ENCODE measurements at places on chromosomes 3 and 15.

DNA sequence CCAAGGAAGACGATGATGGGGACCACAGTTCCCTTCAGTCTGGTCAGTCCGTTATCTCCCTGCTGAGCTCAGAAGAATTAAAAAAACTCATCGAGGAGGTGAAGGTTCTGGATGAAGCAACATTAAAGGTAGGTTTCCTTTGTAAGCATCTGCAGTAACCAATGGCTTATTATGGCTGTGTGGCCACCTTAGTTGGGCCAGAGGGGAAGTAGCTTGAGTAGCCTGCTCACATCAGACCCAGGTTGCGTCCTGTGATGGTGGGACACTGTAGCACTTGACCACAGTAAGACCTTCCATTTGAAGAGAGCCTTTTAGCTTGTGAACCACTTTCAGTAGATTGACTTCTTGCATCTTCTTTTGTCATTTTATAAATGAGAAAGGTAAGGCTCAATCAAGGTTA is 22.6 kb downstream of the STARD5 start:
- no peak for DNase-seq

DNA sequence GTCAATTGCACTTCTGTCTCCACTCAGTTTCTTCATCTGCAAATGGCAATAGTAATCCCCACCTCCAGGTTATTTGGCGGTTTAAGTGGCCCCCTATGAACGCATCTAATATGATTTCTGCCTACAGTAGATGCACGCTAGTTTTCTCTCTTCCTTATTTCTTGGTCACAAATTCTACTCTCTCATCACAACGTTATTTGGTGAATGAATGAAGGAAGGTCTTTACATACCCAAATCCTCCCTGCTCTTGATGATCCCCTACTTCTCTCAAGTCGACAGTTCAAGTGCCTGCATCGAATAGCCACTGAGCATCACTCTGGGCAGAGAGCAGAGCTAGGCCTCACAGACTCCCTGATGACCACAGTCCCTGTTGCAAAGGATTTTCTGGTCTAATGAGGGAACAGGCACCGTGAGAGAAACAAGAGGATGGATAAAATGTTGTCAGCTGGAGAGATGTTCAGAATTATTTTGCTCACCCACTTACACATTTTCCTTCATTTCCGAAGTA is 181.2 kb upstream of the SMAD3 start:
- DNase-seq = no peak

DNA sequence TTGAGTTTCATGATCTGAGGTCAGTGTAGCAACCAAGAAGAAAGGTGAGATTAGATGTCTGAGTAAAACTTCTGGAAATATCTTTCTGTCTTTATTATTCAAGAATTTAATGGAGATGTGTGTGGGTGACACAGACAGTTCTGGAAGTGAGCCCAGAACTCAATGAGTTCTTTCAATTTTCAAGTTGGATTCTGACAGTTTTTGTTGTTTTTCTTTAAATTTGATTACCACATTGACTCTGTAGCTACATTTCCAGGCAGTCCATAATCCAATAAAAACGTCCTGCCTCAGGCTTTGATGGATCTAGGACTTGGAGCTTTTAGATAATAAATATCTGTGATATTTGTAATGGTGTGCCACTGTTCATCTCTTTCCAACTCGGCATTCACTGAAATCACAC is 3.9 kb upstream of the PARP14 start:
- DNase-seq = no peak

DNA sequence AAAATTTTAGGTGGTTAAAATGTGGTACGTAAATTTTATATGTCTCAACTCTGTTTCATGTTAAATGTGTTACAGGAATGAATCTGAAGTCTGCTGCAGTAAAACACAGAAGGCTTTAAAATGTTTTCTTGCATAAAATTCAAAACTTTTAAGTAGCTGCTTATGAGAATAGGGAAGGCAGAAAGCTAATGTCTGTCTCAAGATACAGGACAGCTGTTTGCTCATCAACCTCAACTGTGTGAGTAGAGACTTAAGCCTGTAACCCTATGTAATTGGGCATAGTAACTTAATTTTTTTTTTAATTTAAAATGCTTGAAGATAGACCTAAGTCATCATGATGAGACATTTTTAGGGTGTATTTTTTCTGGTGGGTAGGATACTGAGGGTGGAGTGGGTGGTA is 38.9 kb downstream of the ZFAND6 start:
- DNase-seq = no peak

- no peak for DNase-seq
Observed at GRCh38 chr3:16474216-16474615, 39.3 kb downstream of the RFTN1 start.

GRCh38 chr15:92361321-92362000 is 32.2 kb upstream of the ST8SIA2 start:
- no peak for DNase-seq

GRCh38 chr3:99626417-99626788 is 12.0 kb upstream of the COL8A1 start:
- no peak for DNase-seq

GRCh38 chr15:79160211-79160610 is 69.6 kb upstream of the RASGRF1 start:
- DNase-seq = no peak

- DNase-seq = no peak
Observed at GRCh38 chr3:68832680-68833079, 99.7 kb downstream of the TAFA4 start.

- no peak for DNase-seq
Observed at GRCh38 chr15:101510212-101511197, 21.0 kb upstream of the PCSK6 start.

GRCh38 chr3:171365489-171365888 is 94.7 kb downstream of the TNIK start:
- DNase-seq = no peak

DNA sequence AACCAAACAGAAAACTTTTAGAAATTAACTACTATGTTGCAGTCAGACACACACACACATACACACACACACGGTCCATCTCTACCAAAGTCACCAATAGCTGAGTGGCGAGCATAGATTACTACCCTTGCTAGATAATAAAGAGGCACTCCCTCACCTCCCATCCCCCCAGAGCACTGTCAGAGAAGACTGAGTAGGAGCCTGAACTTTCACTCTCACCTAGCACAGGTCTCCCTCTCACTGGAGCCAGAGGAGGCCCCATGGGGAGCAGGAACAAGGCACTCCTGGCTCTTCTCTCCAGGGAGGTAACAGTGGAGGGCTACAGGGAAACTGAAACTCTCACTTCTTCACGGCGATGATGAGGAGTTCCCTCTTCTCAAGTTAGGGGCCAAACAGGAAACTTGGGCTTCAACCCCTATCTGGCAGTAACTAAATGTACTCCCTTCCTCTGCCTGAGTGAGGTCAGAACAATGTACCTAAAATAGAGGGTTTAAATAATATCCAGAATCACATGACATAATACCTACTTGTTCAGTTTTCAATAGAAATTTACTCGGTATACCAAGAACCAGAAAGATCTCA is 975.3 kb upstream of the GBE1 start:
- no peak for DNase-seq

GRCh38 chr3:113194823-113195401 is 16.4 kb upstream of the BOC start:
- no peak for DNase-seq

DNA sequence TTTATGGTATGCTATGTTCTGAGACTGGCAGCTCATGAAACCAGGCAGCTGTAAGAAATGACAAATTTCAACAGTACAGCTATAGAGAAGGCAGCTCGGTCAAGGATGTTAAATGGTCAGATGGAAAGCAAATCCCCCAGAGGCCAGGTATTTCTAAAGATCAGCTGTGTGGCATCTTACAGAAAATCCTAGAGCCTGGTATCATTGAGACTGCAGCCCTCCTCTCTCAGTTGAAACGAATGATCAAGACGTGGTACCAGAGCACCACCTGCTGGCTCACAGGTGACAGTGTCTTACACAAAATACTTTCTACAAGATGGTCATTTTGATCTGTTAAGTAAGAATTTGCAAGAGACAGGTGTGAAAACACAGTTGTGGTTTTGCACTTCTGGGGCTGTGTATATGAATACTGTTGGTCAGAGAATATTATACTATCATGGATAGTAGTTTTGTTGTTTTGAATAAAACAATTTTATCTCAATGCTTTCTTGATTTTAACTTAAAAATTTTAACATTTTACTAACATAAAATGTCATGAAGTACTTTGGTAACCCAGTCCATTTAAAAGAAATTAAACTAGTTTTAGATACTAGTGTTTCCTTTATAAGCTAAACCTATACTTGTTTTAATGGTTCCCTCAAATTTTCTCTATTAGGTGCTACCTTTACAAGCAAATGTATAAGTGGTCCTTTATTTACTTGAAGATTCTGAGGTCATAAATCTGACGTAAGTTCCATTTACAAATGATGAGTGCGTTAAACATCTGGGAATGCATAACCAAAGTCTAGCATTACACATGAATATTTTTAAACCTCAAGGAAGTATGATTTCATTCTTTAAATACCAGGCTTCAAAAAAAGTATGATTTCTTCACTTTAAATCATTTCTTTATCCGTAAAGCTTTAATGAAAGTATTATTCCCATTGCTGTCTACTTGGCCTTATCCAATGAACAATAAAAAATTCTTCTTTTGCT is 121.8 kb downstream of the PDZRN3 start:
- peak; percentile 9 for DNase-seq

DNA sequence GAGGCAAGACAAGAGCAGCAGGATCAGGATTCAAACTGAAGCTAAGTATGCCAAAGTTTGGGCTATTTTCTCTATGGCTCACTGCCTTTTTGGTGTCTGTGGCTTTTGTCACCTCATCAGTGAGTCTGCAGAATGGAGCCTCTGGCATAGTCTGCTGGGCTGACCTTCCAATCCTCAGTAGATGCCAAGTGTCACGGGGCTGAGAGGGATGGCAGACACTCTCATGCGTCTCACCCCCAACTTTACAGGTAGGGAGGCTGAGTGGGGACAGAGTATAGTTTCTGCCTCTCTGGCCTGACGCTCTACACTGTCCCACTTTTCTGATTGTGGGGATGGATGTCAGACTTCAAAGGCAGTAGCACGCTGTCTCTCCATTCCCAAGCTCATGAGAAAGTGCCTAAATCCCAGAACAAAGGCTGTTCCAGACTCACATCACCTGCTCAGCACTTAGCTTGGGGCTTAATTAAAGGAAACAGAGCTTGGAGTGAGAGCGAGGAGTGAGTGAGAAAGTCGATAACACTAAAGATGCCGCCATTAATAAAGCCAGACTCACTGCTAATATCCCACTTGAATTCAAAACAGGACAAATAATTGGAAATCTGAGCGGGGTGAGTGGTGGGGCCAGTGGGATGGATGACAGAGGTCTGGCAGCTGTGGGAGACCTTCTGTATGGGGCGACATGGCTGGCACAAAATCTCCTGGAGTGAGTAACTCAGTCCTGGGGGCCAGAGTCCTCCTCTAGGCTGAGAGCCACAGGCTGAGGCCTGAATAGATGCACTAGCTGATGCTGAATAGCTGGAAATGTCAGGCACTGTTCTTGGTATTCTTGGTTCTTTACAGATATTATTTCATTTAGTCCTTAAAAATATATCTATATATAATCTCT is 78.4 kb upstream of the MRPS22 start:
- DNase-seq = no peak

GRCh38 chr15:70014331-70014730 is 83.4 kb downstream of the TLE3 start:
- no peak for DNase-seq

DNA sequence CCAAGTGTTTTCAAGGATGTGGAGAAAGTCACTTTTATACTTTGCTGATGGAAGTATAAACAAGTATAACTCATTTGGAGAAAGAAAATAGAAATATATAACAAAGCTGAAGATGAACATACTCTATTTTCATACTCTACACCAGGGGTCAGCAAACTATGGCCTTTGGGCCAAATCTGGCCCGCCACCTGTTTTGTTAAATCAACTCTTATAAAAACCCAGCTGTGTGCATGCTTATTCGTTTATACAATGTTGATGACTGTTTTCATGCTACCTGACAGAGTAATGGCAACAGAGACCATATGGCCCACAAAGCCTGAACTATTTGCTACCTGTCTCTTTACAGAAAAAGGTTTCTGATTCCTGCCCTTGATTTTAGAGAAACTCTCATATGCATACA is 124.0 kb downstream of the NR1D2 start:
- DNase-seq = no peak

DNA sequence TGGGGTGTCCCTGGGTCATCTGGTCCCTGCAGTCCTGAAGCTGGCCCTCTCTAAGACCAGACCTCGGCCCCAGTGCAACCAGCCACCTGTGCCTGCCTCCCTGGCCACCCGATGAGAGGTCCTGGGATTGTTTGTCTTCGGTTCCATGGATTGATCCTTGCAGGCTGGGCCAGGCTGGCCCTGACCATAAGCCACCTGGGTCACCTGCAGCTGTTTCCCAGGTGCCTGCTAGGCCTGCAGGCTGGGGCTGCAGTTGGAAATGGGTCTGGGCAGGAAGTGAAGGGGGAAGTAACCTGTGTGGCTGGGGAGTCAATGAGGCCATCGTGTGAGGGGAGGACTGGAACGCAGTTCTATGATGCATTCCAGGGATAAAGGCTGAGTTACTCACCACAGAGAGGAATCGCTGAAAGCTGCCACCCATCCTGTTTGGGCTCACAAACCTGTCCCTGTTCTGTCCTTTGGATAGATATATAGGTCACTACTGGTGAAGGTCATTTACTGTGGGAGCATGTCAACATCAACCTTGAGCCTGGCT is 30.9 kb upstream of the VPS8 start:
- no peak for DNase-seq

GRCh38 chr3:151421938-151422337 is 37.4 kb upstream of the P2RY12 start:
- DNase-seq = no peak

- no peak for DNase-seq
Observed at GRCh38 chr3:73255609-73256029, 194.2 kb downstream of the EBLN2 start.

GRCh38 chr3:154250291-154250690 is 74.0 kb downstream of the DHX36 start:
- DNase-seq = no peak

DNA sequence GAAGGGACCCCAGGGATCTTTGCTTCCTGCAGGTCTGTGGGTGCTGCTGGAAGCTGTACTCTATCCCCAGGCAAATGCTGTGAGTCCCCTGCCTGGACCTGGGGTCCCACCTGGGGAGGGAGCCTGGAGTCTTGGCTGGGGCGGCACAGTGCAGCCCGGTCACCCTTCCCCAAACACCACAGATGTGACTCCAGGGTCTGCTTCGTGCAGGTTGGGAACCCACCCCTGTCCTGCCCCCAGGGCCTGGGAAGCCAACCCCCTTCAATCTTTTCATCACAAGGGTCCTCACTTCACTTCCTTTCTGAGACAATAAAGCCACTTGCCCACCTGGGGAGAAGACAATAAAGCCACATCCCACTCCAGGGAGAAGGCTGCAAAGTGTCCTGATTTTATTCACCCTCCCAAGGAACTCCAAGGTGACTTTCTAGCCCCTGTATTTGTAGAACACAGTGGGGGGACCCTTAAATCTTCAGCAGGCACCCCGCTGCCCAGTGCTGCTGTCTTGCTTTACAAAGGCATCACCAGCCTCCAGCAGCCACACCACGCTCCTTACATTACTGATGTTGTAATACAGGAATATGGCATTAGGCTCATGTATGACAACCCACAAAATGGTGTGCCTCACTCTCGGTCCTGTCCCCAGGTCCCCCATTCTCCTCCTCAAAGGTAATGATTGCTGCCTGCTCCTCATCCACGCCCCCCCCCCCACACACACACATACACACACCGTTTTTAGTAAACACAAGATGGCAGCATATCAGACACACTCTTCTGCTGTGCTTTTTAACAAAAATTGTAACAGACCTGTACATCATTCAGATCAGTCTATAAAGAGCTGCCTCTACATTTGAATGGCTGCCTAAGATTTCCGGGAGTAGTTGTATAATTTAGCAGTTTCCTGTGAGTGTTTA is 9.9 kb downstream of the C3orf22 start:
- no peak for DNase-seq

GRCh38 chr15:92141607-92142006 is 252.1 kb upstream of the ST8SIA2 start:
- DNase-seq = no peak

Measured in stimulated activated CD8-positive, alpha-beta memory T cell treated with anti-CD3 and anti-CD28 coated beads, Interleukin-2, amount 100 ng/mL, for 1 hour (primary cell).